ENCODE measurements at places on chromosomes 4 and X. TPM values are rescaled to one million over a fixed set of nuclear protein-coding genes. Genes with fewer than 3 reads are reported as not detected.

PPEF1 gene
- total RNA-seq: 0.76 TPM

NPY1R gene
- total RNA-seq: 7.4 TPM

ZAR1 gene
- 1.6 TPM for total RNA-seq

CLIC2 gene
- 0.56 TPM for total RNA-seq

MAGEA2B gene
- 0.42 TPM for total RNA-seq

ODAPH gene
- not detected for total RNA-seq

SPINK2 gene
- total RNA-seq: 0.73 TPM

UNC5C gene
- total RNA-seq: 0.12 TPM

UBA1 gene
- 344 TPM for total RNA-seq

- no peaks in the 10 kb centered on the region for H3K27me3 ChIP-seq
- no peaks in the 10 kb centered on the region for H3K4me1 ChIP-seq
- no peak overlapping the region for H3K4me3 ChIP-seq
Observed at GRCh38 chrX:70549429-70549828, 104.8 kb downstream of the DLG3 start.

DNA sequence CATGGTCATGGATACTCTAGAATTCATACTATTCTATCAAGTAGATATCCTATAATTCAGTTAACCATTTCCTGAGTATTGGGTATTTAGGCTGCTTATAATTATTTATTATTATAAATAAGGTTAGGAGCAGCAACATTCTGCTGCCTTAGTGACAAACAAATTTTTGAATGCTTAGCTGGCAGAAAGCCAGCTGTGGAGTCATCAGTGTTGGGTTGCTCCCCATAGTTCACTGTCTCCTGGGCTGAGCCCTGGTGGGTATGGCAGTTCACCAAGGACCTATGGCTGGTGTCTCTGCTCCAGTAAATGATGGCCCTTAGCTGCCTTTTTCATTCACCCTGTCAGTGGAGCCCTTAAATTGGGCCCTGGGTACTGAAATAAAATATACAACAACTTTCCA lies 61.8 kb downstream of the SMARCA5 start:
- H3K4me3 ChIP-seq: no peak overlapping the region
- H3K4me1 ChIP-seq: no peaks in the 10 kb centered on the region
- no peak for DNase-seq
- no peak overlapping the region for H3K27ac ChIP-seq
- no peaks in the 10 kb centered on the region for H3K36me3 ChIP-seq
- no peaks in the 10 kb centered on the region for H3K27me3 ChIP-seq

- H3K27me3 ChIP-seq: no peaks in the 10 kb centered on the region
- no peaks in the 10 kb centered on the region for H3K36me3 ChIP-seq
- DNase-seq: no peak
Observed at GRCh38 chrX:38699121-38699520, 102.1 kb upstream of the MID1IP1 start.

DNA sequence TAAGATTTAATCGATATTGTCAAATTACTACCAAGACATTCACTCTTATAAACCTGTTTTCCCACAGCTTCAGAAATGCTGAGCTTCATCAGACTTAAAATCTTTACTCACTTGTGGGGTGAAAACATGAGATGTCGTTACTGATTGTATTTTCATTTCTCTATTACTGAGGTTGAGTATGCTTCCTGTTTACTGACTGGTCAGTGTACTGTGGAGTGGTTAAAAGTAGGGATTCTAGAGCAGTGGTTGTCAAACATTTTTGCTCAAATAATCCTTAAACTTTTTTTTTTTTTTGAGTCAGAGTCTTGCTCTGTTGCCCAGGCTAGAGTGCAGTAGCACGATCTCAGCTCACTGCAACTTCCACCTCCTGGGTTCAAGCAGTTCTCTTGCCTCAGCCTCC lies 50.3 kb downstream of the NSUN7 start:
- no peaks in the 10 kb centered on the region for H3K4me1 ChIP-seq
- no peaks in the 10 kb centered on the region for H3K27me3 ChIP-seq
- no peak overlapping the region for H3K4me3 ChIP-seq
- no peak overlapping the region for H3K27ac ChIP-seq
- no peaks in the 10 kb centered on the region for H3K36me3 ChIP-seq

DNA sequence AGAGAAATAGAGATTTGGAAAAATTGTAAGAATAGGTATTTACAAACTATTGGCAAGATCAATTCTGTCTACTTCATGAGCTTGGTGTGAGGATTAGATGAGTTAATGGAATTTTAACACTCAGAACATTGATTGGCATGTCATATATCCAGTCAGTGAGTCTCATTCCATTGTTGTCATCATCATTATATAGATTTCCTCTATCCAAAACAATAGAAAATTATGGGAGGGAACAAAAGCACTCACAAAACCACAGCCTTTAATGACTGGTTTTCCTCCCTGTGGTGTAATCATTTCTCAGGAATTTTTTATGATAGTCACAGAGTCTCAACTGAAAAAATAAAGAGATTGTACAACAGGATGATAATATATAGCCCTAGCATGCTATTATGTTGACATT lies 21.1 kb downstream of the KLHL5 start:
- no peak overlapping the region for H3K27ac ChIP-seq
- no peaks in the 10 kb centered on the region for H3K27me3 ChIP-seq
- no peak for DNase-seq

DNA sequence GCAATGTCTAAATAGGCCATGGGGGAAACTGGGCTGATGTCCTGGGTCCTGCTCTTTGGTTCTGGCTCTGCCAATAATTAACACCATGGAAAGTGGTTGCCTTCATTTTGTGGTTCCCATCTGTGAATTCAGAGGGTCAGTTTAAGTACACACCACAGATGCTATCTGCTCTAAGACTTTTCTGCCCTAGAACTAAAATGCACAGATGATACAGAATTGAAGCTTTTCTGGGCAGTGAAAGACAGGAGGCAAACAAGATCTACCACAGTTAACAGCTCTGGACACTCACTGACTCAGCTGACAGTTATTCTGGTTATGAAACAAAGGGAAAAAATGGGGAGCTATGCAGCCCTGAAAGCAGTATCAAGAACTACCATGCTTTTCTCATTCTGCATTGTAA lies 37.3 kb downstream of the APBB2 start:
- no peaks in the 10 kb centered on the region for H3K27me3 ChIP-seq
- no peak for DNase-seq
- peaks cover 26% of the 10 kb centered on the region for H3K4me1 ChIP-seq
- no peaks in the 10 kb centered on the region for H3K36me3 ChIP-seq
- H3K4me3 ChIP-seq: no peak overlapping the region

GRCh38 chr4:178275671-178276360 lies 833.6 kb upstream of the AGA start:
- no peaks in the 10 kb centered on the region for H3K36me3 ChIP-seq
- DNase-seq: peak; percentile 74
- H3K27me3 ChIP-seq: no peaks in the 10 kb centered on the region
- no peak overlapping the region for H3K27ac ChIP-seq

GRCh38 chr4:81454948-81455347 lies 16.8 kb downstream of the RASGEF1B start:
- H3K4me3 ChIP-seq: no peak overlapping the region
- H3K27ac ChIP-seq: no peak overlapping the region
- H3K36me3 ChIP-seq: no peaks in the 10 kb centered on the region
- no peaks in the 10 kb centered on the region for H3K27me3 ChIP-seq
- no peak for DNase-seq

DNA sequence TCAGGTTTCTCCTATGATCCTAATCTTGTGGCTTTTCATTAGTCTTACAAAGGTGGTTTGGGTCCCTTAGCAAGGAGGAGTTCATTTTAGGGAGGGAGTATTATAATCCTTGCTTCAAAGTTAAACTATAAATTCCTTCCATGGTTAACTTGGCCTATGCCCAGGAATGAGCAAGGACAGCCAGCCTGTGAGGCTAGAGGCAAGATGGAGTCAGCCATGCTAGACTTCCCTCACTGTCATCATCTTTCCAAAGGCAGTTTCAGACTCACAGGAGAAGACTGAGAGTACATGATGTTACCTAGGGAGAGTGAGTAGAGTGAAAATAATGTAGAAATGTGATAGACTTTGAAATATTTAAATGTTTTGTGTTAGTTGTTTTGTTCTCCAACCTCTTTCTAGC lies 192.3 kb downstream of the GPAT3 start:
- DNase-seq: no peak
- H3K4me3 ChIP-seq: no peak overlapping the region
- peaks cover 4% of the 10 kb centered on the region for H3K36me3 ChIP-seq
- H3K27me3 ChIP-seq: no peaks in the 10 kb centered on the region
- no peaks in the 10 kb centered on the region for H3K4me1 ChIP-seq

DNA sequence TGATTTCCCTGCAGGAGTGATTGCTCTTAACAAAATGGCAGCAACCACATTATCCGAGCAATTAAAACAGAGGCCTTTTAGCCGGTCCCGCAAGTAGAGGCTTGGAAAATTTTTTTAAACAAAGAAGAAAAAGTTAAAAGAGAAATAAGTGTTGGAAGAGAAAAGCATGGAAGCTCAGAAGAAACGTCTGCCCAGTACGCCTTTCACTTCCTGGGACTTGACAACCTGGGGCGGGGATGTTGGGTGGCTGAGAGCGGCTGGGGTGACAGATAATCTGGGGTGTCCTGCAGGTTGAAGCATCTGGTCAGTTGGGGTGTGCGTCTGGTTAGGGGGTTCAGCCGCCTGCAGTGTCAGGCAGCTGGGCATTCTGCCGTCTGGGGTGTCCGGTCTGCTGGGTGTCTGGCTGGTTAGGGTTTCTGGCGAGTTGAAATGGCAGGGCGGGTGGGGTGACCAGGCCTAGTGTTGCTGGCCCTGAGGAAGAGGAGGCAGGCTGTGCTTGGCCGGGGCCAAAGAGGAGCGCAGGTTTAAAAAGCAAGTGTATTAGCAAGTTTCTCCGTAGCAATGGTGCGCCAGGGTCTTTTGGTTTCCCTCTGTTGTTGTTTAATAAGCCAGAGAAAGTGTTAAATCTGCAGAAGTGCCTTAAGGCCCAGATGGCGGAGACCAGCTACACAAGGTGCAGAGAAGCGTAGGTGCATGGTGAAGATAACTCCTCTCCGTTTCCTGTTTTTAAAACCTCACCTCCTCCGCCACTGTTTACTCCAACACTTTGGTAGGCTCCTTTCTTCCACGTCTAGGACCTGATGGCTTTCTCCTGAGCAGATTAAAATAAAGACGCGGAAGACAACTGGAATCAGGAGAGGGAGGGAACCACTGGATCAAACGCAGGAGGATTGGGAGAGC lies 5.6 kb downstream of the HAND2 start:
- H3K4me1 ChIP-seq: peaks cover 76% of the 10 kb centered on the region
- DNase-seq: peak; percentile 5
- no peaks in the 10 kb centered on the region for H3K36me3 ChIP-seq
- H3K27me3 ChIP-seq: peaks cover 99% of the 10 kb centered on the region
- peak overlapping the region; percentile 47 for H3K4me3 ChIP-seq

- peaks cover 11% of the 10 kb centered on the region for H3K36me3 ChIP-seq
- DNase-seq: no peak
- no peak overlapping the region for H3K4me3 ChIP-seq
- H3K27ac ChIP-seq: no peak overlapping the region
- H3K4me1 ChIP-seq: no peaks in the 10 kb centered on the region
- no peaks in the 10 kb centered on the region for H3K27me3 ChIP-seq
Observed at GRCh38 chr4:1959104-1959384, 49.7 kb downstream of the NELFA start.

- no peak overlapping the region for H3K4me3 ChIP-seq
- no peak overlapping the region for H3K27ac ChIP-seq
- no peaks in the 10 kb centered on the region for H3K36me3 ChIP-seq
- no peak for DNase-seq
- H3K27me3 ChIP-seq: no peaks in the 10 kb centered on the region
- no peaks in the 10 kb centered on the region for H3K4me1 ChIP-seq
Observed at GRCh38 chr4:7381221-7381889, 53.4 kb downstream of the PSAPL1 start.

- no peak for DNase-seq
- H3K27me3 ChIP-seq: no peaks in the 10 kb centered on the region
- H3K4me1 ChIP-seq: no peaks in the 10 kb centered on the region
- no peak overlapping the region for H3K27ac ChIP-seq
Observed at GRCh38 chrX:17174671-17175070, 200.3 kb upstream of the NHS start.

All from GM23338 (cell line).